ENCODE measurements at places on chromosomes 2 and 18.

DNA sequence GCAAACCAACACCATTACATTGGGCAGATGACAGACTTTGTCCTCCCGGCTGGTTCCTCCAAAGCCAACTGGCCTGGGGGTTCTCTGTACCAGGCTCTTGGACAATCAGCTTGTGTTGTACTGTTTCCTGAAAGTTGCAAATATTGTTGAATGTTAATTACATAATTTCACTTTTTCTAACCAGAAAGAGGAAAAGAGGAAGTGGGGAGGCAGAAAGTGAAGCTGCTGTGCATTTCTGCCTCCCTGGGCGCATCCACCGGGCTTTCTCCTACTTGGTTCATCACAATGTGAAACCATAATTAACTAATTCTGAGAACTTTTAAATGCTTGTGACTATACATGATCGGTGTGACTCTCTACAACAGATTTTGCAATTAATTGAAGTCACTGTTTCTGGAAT lies 10.1 kb downstream of the TWIST2 start:
- DNase-seq: no peak

- peak; percentile 54 for DNase-seq
Measured at GRCh38 chr2:56128235-56128634, 55.6 kb upstream of the CCDC85A start.

GRCh38 chr2:42900289-42900891 lies 108.0 kb upstream of the HAAO start:
- DNase-seq: no peak

DNA sequence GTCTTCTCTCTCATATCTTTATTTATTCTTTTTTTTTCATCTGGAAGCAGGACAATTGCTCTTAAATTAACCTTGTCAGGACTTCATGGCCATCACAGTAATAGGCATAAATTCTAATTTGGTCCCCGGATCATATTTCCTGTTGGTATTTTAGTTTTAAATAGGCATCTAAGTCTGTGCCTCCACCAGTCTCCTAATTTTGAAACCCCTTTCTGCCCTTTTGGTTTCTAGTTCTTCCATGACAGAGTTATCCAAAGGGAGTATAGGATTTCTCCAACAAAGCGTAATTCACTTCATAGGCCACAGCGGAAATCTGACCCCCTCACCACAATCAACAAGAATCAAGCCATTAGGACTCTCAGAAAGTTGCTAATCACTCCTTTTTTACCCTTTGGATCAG lies 3.8 kb downstream of the EPHA4 start:
- no peak for DNase-seq

- no peak for DNase-seq
Measured at GRCh38 chr2:118569876-118570535, 277.4 kb downstream of the EN1 start.
